ENCODE measurements at places on chromosomes 2 and 18.

DNA sequence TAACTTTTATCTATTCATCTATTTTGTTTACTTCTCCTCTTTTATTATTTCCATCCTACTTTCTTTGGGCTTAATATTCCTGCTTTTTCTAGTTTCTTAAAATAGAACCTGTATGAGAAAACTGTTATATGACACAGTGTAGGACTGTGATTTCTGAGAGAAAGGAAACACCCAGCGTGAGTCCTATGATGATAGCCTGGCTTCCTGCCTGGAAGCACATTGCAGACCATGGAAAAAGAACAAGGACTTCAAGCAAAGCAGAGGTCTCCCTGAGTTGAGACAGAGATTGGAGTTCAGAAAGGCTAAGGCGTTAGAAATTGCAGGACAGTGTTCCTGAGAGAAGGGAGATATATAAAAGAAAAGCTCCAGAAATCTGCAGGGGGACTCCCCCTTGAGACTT is 7.8 kb downstream of the RBM44 start:
- no peak for DNase-seq

GRCh38 chr2:119426801-119427395 is 4.8 kb upstream of the TMEM37 start:
- no peak for DNase-seq

GRCh38 chr2:24012521-24013188 is 2.8 kb downstream of the MFSD2B start:
- DNase-seq = no peak

DNA sequence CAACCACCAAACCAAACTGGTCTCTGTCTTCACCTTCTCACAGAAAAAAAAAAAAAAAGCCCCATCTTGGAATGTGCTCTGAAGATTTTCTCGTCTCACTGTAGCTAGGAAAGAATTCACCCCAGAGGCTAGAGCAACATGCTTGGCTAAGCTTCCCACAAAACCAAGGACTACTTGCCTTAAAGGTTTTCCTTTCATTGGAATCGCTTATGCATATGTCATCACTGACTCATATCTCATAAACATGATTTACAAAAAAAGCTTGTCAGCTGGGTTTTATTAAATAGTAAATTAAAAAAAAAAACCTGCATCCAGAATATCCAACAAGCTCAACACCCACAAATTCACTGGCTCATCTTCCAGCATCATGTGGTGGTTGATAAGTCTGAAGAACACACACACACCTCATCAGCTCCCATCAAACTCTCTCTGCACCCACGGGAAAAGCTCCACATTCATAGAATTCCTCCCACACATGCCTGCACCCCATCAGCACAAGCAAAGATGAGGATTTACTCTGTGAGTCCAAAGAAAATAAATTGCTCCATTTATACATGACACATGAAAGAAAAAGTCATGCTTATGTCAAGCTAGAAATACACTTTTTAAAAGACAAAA is 182.0 kb upstream of the TRIB2 start:
- DNase-seq = no peak

DNA sequence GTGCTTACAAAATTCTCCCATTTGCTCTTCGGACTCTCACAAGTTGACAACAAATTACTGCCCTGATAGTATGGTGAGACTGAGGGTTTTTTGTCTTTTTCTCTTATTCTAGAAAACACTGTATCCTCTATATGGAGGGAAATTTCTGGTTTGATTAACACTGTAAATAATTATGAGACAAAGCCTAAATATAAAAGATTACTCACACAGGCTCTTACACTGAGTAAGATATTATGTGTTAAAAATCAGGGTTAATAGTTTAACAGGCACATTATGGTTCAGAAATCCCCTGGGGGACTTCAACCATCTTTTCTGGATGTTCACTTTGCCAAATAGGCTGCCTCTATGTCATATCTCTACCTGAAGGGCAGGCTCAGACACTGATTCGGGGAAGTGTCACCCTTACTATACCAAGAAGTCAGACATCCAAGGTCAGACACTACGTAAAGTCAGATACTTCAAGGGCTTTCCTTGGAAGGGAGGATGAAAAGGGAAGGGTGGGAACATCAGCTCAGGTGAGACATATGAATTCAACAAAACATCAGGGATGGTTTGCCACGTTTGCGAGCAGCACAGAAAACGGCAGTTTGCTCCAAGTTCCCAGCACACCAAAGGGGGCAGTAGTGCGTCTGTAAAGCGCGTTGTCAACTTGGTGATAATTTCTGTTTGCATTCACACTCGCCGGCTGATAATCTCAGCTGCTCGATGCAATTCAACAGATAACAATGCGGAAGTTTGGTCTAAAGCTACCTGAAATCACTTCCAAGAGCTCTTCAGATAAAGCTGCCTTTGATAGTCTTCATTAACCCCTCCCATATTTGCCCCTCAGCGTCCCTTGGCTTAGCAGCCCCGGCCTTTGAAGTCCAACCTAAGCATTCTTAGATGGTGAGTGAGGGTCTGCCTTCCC is 972 bp upstream of the RASGRP3 start:
- DNase-seq = peak; percentile 73
